Mammary microvascular endothelial cell (primary cell): ENCODE measurements at places on chromosomes 1 and 21. TPM values are rescaled to one million over a fixed set of nuclear protein-coding genes. Genes with fewer than 3 reads are reported as not detected.

Gene C1orf185
- not detected in 2 replicates for total RNA-seq

Gene ATAD3C
- total RNA-seq = 0.07 TPM in 1 of 2 replicates, not detected in the other

Gene C4BPB
- total RNA-seq = 1.2 TPM in 1 of 2 replicates, not detected in the other

Gene PLA2G2A
- not detected in 2 replicates for total RNA-seq

Gene SPRR2B
- not detected in 2 replicates for total RNA-seq

Gene NHLH2
- not detected in 2 replicates for total RNA-seq

Gene TNN
- total RNA-seq = not detected in 2 replicates

Gene RNU1-1
- under 0.01 TPM in 1 of 2 replicates, not detected in the other for total RNA-seq

Gene TENT5C
- 0.69 and 1.00 TPM in 2 replicates for total RNA-seq

Gene UMODL1
- not detected in 2 replicates for total RNA-seq

Gene ST3GAL3
- 8.5 and 10.9 TPM in 2 replicates for total RNA-seq

Gene WNT2B
- total RNA-seq = 0.59 and 0.73 TPM in 2 replicates

Gene TRIM45
- total RNA-seq = 0.27 and 2.1 TPM in 2 replicates

Gene PARS2
- total RNA-seq = 2.8 and 5.1 TPM in 2 replicates

Gene APP
- total RNA-seq = 579 and 596 TPM in 2 replicates
